ENCODE measurements at places on chromosomes 13 and 19. TPM values are rescaled to one million over a fixed set of nuclear protein-coding genes. Genes with fewer than 3 reads are reported as not detected.

DNA sequence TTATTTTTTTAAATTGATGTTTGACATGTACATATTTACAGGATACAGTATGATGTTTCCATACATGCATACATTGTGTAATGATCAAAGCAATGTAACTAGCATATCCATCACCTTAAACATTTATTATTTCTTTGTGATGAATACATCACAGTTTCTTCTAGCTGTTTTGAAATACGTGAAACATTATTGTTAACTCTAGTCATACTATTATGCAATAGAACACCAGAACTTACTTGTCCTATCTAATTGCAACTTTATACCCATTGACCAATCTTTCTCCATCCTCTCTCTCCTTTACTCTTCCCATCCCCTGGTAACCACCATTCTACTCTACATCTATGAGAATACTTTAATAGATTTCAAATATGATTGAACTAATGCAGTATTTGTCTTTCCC is 1942.7 kb downstream of the PCDH9 start:
- no peaks in the 10 kb centered on the region for H3K27me3 ChIP-seq
- H3K36me3 ChIP-seq: no peaks in the 10 kb centered on the region
- no peak overlapping the region for H3K4me3 ChIP-seq
- H3K27ac ChIP-seq: no peak overlapping the region
- DNase-seq: no peak
- no peaks in the 10 kb centered on the region for H3K4me1 ChIP-seq

GRCh38 chr19:7522923-7523667 is 671 bp downstream of the MCOLN1 start:
- H3K36me3 ChIP-seq: peaks cover 3% of the 10 kb centered on the region
- H3K27me3 ChIP-seq: no peaks in the 10 kb centered on the region
- DNase-seq: no peak
- peak overlapping the region; percentile 73 for H3K4me3 ChIP-seq

- H3K4me1 ChIP-seq: no peaks in the 10 kb centered on the region
- H3K27me3 ChIP-seq: no peaks in the 10 kb centered on the region
- no peak overlapping the region for H3K4me3 ChIP-seq
- no peak for DNase-seq
- no peak overlapping the region for H3K27ac ChIP-seq
- no peaks in the 10 kb centered on the region for H3K36me3 ChIP-seq
Measured at GRCh38 chr13:109123971-109124370, 494.6 kb downstream of the MYO16 start.

GRCh38 chr19:5891572-5891937 is 12.0 kb downstream of the NDUFA11 start:
- no peaks in the 10 kb centered on the region for H3K27me3 ChIP-seq
- no peak for DNase-seq
- peaks cover 8% of the 10 kb centered on the region for H3K36me3 ChIP-seq
- H3K4me1 ChIP-seq: no peaks in the 10 kb centered on the region
- H3K4me3 ChIP-seq: no peak overlapping the region

GRCh38 chr19:18057557-18057956 is 29.2 kb downstream of the IL12RB1 start:
- no peak overlapping the region for H3K4me3 ChIP-seq
- no peak for DNase-seq
- H3K27ac ChIP-seq: peak overlapping the region; percentile 63
- H3K27me3 ChIP-seq: no peaks in the 10 kb centered on the region
- H3K36me3 ChIP-seq: peaks cover 27% of the 10 kb centered on the region
- peaks cover 11% of the 10 kb centered on the region for H3K4me1 ChIP-seq

- no peak for DNase-seq
- H3K4me1 ChIP-seq: peaks cover 7% of the 10 kb centered on the region
- H3K27me3 ChIP-seq: peaks cover 29% of the 10 kb centered on the region
- H3K27ac ChIP-seq: no peak overlapping the region
Measured at GRCh38 chr19:3367628-3368440, 1.5 kb downstream of the NFIC start.

DNA sequence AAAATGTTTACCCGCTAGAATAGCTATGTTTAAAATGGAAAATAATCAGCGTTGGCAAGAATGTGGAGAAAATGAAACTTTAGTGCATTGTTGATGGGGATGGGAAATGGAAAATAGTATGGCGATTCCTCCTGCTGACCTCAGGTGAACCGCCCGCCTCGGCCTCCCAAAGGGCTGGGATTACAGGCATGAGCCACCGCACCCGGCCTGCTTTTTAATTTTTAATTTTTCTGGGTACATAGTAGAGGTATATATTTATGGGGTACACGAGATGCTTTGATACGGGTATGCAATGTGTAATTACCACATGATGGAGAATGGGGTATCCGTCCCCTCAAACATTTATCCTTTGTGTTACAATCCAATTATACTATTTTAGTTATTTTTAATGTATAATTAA is 7.3 kb upstream of the NLRP8 start:
- H3K27ac ChIP-seq: no peak overlapping the region
- H3K36me3 ChIP-seq: no peaks in the 10 kb centered on the region
- no peaks in the 10 kb centered on the region for H3K4me1 ChIP-seq
- no peak overlapping the region for H3K4me3 ChIP-seq
- H3K27me3 ChIP-seq: no peaks in the 10 kb centered on the region

- H3K36me3 ChIP-seq: no peaks in the 10 kb centered on the region
- no peaks in the 10 kb centered on the region for H3K4me1 ChIP-seq
- H3K27me3 ChIP-seq: no peaks in the 10 kb centered on the region
- H3K4me3 ChIP-seq: no peak overlapping the region
Measured at GRCh38 chr13:47213047-47213446, 316.2 kb upstream of the HTR2A start.

PINLYP gene
- total RNA-seq: 9.1 TPM

ELSPBP1 gene
- total RNA-seq: not detected

SOX1 gene
- not detected for total RNA-seq

SEMA6B gene
- total RNA-seq: not detected

ZNF296 gene
- 5.8 TPM for total RNA-seq

ADGRE2 gene
- 2.7 TPM for total RNA-seq

CGB3 gene
- not detected for total RNA-seq

LGI4 gene
- total RNA-seq: not detected

Data from activated T-helper 2 cell treated with anti-CD3 and anti-CD28 coated beads, Interferon-gamma antibody, Interleukin-2, Interleukin-4, amounts not matched to agents 10 μg/mL and 5 μg/mL and 100 μg/mL, durations not matched to agents 14 hours and 24 hours and 36 hours (primary cell).